Left ventricle myocardium superior (tissue), 1 donor: ENCODE measurements at places on chromosomes 4 and X. TPM values are rescaled to one million over a fixed set of nuclear protein-coding genes. Genes with fewer than 3 reads are reported as not detected.
A peak's percentile ranks its signal among the peaks of the same experiment; 100 is the strongest.

- DNase-seq: no peak
These were observed 39.7 kb downstream of the ADAMTS3 start for GRCh38 chr4:72529148-72529822.

The CT45A5 gene
- not detected for total RNA-seq

The FATE1 gene
- total RNA-seq: not detected

- DNase-seq: no peak
These were observed 437.5 kb upstream of the FGF16 start for GRCh38 chrX:77009691-77010090.

GRCh38 chr4:74934016-74934831 is 1.3 kb downstream of the PARM1 start:
- DNase-seq: peak; percentile 57
